Left ventricle myocardium inferior (tissue), 1 donor: ENCODE measurements at places on chromosomes 11 and 22. TPM values are rescaled to one million over a fixed set of nuclear protein-coding genes. Genes with fewer than 3 reads are reported as not detected.

DNA sequence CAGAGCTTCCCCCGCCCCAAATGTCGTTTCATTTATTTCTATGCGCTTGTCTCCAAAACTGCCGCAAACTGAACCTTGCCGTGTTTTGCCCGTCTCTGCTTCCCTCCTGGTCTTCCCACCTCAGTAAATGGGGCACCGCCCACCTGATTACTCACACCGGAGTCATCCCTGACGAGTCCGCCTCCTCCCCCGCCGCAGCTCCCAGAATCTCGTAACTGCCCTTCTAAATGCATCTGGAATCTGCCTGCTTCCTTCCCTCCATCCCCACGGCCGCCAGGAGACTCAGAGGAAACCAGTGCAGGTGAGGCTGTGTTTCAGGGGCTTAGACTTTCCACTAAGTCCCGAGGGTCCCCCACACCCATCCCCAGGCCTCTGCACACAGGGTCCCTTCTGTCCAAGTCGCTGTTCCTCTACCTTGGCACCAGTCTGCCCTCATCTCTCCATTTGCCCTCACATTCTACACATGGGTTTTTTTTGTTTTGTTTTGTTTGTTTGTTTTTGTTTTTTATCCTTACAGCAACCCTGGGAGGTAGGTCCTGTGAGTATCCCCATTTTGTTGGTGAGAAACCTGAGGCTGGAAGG is 62.6 kb upstream of the PHF21B start:
- no peak for DNase-seq

Gene PTPRCAP
- total RNA-seq: 0.60 TPM

DNA sequence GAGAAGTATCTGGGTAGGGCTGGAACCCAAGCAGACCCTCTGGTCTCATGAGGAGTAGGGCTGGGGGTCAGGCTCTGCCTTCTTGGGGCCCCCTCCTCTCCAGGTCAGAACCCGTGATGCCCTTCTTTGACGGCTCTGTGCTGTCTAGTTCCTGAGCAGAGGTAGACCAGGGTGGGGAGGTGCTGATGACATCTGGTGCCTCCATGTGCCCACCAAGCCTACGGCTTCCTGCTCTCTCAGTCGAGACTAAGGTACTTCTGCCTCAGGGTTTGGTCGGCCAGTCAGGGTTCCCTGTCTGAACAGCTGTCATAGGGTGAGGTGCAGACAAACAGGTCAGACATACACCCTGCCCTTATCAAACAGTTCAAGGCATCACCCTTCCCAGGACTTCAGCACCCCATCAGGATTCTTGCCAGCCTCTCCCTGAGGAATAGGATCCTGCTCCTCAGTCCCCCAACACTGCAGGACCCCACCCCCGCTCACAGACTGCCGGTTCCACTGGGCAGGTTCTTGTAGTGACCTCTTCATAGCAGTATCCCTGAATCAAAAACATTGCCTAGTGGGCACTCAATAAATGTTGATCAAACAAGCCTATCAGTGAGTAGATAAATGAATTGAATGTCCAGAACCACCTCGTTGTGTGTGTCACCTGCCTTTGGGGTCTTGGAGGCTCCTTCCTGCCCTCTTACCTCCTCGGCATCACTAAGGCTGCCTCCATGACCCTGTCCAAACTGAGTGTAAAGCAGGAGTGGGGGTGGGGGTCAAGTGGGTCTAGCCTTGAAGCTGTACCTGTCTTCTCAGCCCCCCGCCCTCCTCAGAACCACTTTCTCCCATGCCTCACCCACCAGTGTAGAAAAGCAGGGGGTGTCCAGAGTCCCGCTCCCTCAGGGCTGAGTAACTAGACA is 158.2 kb downstream of the BUD13 start:
- DNase-seq: no peak

Gene RIC3
- total RNA-seq: 12.9 TPM

GRCh38 chr22:19494676-19495173 is 15.0 kb downstream of the CDC45 start:
- no peak for DNase-seq
